ENCODE measurements at places on chromosomes 5 and 9.

DNA sequence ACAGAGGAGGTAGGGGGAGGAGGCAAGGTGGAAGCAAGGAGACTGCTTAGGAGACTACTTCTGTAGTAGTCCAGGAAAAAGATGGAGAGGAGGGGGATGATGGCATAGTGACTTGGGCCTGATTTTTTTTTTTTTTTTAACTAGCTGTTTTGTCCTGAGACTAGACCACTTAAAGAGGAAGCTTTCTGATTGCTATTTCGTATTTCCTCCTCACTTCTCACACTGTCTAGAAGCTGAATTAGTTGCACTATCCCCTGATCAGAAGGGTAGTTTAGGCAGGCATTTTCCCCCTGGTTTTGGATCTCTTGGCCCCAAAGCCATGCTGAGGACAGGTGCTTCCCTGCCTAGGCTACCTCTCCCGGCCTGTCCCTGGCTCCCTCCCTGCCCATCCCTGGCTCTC, 14.9 kb downstream of the LARP1 start:
- no peaks in the 10 kb centered on the region for H3K27me3 ChIP-seq
- no peak for DNase-seq
- H3K4me3 ChIP-seq = no peak overlapping the region
- H3K27ac ChIP-seq = no peak overlapping the region
- no peaks in the 10 kb centered on the region for H3K36me3 ChIP-seq

GRCh38 chr5:54676481-54677340, 159.2 kb downstream of the SNX18 start:
- H3K4me3 ChIP-seq = no peak overlapping the region
- no peaks in the 10 kb centered on the region for H3K4me1 ChIP-seq
- DNase-seq = no peak
- H3K27ac ChIP-seq = peak overlapping the region; percentile 8

GRCh38 chr5:17021602-17021932, 85.5 kb upstream of the MYO10 start:
- peak overlapping the region; percentile 40 for H3K27ac ChIP-seq
- no peaks in the 10 kb centered on the region for H3K36me3 ChIP-seq
- H3K4me1 ChIP-seq = no peaks in the 10 kb centered on the region
- no peak for DNase-seq
- no peaks in the 10 kb centered on the region for H3K27me3 ChIP-seq

- peak overlapping the region; percentile 76 for H3K27ac ChIP-seq
- H3K4me1 ChIP-seq = peaks cover 29% of the 10 kb centered on the region
- no peaks in the 10 kb centered on the region for H3K27me3 ChIP-seq
- H3K4me3 ChIP-seq = no peak overlapping the region
Measured at GRCh38 chr9:72576087-72576486, 54.7 kb downstream of the TMC1 start.

DNA sequence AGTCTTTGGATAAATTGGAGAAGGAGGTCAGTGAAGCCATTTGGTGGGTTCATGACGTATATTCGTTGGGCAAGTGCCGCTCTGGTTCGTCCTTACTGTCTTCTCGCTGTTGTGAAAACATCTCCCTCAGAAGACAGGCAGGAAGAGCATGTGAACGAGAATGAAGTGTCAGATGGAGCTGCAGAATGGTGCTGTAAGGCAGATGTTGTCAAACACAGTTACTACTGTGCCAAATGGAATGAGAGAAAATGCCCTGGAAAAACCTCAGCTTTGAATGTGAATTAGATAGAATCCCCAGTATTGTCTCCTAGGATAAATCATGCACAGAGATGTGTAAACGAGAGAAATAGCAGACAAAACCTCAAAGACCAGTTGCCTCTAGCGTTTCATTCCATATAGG, 121.5 kb downstream of the CAMK4 start:
- H3K27me3 ChIP-seq = no peaks in the 10 kb centered on the region
- no peaks in the 10 kb centered on the region for H3K4me1 ChIP-seq
- no peak overlapping the region for H3K27ac ChIP-seq
- H3K36me3 ChIP-seq = no peaks in the 10 kb centered on the region
- H3K4me3 ChIP-seq = no peak overlapping the region

- H3K27ac ChIP-seq = no peak overlapping the region
- no peak for DNase-seq
- no peaks in the 10 kb centered on the region for H3K27me3 ChIP-seq
- H3K4me1 ChIP-seq = no peaks in the 10 kb centered on the region
Measured at GRCh38 chr5:146254223-146254622, 50.8 kb downstream of the RBM27 start.

GRCh38 chr5:57576317-57576716, 93.7 kb upstream of the ACTBL2 start:
- no peak for DNase-seq
- H3K36me3 ChIP-seq = no peaks in the 10 kb centered on the region
- no peak overlapping the region for H3K27ac ChIP-seq
- no peaks in the 10 kb centered on the region for H3K27me3 ChIP-seq

GRCh38 chr9:135251996-135252760, 164.7 kb downstream of the OLFM1 start:
- H3K4me3 ChIP-seq = no peak overlapping the region
- H3K27ac ChIP-seq = no peak overlapping the region
- no peaks in the 10 kb centered on the region for H3K4me1 ChIP-seq
- no peaks in the 10 kb centered on the region for H3K27me3 ChIP-seq
- no peaks in the 10 kb centered on the region for H3K36me3 ChIP-seq
- peak; percentile 42 for DNase-seq

- no peaks in the 10 kb centered on the region for H3K4me1 ChIP-seq
- H3K27ac ChIP-seq = no peak overlapping the region
- DNase-seq = no peak
- H3K27me3 ChIP-seq = no peaks in the 10 kb centered on the region
- H3K4me3 ChIP-seq = no peak overlapping the region
Measured at GRCh38 chr5:147893820-147894219, 12.5 kb downstream of the C5orf46 start.

DNA sequence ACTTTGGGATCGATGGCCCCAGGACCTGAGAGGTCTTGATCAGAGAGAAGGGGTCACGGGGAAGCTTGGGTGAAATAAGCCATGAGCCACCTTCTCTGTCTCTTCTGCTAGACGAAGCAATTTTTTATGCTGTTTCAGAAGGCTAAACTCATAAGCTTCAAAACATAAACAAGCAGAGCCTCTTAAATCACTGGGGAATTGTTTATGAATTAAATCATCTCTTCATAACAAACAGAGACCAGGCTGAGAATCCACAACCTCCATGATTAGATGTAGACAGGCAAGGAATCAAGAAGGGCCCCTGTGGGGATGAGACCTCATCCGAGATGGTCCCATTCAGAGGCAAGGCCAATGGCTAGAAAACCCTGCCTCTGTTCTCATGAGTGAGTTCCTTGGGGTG, 21.7 kb upstream of the TCOF1 start:
- peaks cover 7% of the 10 kb centered on the region for H3K4me1 ChIP-seq
- no peak overlapping the region for H3K27ac ChIP-seq
- DNase-seq = no peak
- no peak overlapping the region for H3K4me3 ChIP-seq
- no peaks in the 10 kb centered on the region for H3K27me3 ChIP-seq

- H3K4me1 ChIP-seq = no peaks in the 10 kb centered on the region
- no peak overlapping the region for H3K4me3 ChIP-seq
- DNase-seq = no peak
- no peak overlapping the region for H3K27ac ChIP-seq
- H3K27me3 ChIP-seq = no peaks in the 10 kb centered on the region
Measured at GRCh38 chr5:16784088-16784487, 152.0 kb downstream of the MYO10 start.

GRCh38 chr5:32231241-32231640, 57.1 kb upstream of the GOLPH3 start:
- H3K27me3 ChIP-seq = no peaks in the 10 kb centered on the region
- no peak for DNase-seq
- no peaks in the 10 kb centered on the region for H3K4me1 ChIP-seq

DNA sequence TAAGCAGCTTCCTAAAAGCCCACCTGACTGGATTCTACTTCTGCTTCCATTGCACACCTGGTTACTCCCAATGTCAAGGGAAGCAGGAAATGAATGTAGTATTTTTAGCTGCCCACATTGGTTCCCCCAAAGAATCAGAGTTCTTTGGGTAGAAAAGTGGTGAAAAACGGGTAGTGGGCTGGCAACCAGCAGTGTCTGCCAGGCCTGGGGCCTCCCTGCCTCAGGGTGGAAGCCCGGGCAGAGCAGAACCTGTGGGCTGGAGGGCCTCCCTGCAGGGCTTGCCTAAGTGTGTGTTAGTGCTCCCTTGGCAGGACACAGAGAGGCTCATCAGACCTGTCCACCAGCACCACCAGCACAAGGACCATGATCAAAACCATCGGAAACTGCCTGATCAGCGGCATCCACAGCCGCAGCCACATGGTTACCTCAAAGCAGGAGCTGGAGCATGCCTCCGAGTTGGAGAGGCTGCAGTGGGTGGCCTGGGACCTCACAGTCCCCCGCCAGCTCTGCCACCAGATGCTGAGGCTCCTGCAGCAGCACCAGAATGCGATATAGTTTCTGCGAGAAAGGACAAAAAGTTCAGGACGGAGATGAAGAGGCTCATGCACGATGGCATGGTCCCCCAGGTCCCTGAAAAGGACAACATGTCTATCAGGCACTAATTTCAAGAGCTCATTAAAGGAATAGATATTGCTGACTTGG, 72.2 kb downstream of the PTPDC1 start:
- H3K4me3 ChIP-seq = no peak overlapping the region
- no peaks in the 10 kb centered on the region for H3K27me3 ChIP-seq
- H3K4me1 ChIP-seq = peaks cover 31% of the 10 kb centered on the region
- H3K36me3 ChIP-seq = no peaks in the 10 kb centered on the region
- DNase-seq = no peak
- H3K27ac ChIP-seq = peak overlapping the region; percentile 60

DNA sequence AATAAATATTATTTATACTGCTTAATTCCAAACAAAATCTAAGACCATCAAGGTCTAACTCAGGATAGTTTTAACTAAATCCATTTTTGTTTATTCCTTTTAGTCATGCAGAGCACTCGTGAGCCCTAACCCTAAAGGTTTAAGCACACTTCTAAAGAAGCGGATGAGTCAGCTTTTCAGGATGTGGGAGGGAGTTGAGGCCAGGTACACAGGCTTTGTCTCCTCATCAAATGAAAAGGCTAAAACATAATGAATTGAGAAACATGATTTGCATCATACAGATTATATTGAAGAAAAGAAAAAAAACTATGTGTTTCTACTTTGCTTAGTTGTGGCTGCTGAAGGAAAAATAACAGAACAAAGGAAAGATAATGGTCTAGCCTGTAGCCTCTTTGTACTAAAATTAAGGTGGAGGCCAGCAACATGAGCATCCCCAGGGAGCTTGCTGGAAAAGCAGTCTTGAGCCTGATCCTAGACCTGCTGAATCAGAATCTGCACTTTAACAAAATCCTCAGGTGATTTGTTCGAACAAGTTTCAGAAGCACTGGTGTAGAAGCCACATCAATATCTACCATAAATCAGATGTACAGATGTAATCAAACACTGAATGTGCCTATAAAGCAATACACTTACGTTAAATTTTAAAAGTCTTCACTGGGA, 21.1 kb upstream of the ISCA1 start:
- H3K4me3 ChIP-seq = no peak overlapping the region
- H3K27ac ChIP-seq = no peak overlapping the region
- peaks cover 88% of the 10 kb centered on the region for H3K36me3 ChIP-seq
- no peaks in the 10 kb centered on the region for H3K4me1 ChIP-seq
- no peaks in the 10 kb centered on the region for H3K27me3 ChIP-seq

DNA sequence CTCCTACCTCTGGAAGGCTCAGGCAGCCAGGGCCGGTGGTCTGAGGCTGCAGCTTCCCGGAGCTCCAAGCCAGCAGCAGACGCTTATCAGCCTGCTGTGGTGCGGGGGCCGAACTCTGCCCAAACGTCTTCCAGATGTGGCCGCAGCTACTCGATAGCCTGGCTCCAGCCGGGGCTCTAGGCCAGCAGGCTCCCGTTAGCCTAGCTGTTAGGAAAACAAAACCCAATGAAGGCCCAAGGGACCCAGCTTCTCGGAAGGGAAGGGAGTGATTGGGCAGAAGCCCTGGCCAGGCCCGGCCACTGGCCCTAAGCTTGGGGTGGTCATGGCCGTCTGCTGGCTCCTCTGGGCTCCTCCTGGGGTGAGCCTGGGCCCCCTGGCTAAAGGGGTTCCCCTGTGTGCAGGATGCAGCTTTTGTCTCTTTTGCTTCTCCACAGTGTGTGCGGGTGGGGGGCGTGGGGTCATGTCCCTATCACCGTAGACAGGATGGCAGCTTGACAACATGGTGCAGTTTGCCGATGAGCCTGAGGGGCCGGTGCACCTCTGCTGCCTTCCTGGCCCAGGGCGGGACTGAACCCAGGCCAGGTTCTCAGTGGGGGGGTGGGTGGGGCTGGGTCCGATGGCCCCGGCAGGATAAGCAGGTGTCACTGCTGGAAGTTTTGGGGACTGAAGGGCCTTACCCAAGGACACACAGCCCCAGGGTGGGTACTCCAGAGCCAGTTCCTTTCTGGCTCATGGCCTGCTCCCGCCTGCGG, 18.7 kb downstream of the MYMK start:
- H3K36me3 ChIP-seq = no peaks in the 10 kb centered on the region
- peaks cover 11% of the 10 kb centered on the region for H3K4me1 ChIP-seq
- DNase-seq = no peak
- H3K4me3 ChIP-seq = no peak overlapping the region
- peak overlapping the region; percentile 42 for H3K27ac ChIP-seq

GRCh38 chr9:89606049-89606623, 1.3 kb downstream of the GADD45G start:
- no peaks in the 10 kb centered on the region for H3K4me1 ChIP-seq
- H3K27ac ChIP-seq = peak overlapping the region; percentile 97
- no peaks in the 10 kb centered on the region for H3K27me3 ChIP-seq
- DNase-seq = peak; percentile 91

DNA sequence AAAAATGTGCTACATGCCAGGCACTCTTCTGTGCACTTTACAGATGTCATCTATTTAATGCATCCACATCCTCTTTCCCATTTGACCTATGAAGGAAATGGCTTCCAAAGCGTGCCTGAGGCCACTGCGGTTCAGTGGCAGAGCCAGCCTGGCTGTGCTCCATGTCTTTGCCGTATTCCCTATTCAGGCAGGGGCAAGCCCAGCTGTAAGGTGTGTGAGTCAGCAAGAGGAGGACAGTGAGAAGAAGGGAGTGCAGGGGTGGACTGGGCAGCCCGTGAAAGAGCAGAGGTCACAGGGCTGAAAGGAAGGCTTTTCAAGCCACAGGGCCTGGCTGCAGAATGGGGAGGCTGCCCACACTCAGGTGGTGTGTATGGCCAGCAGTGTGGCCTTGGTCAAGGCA, 91.7 kb downstream of the HRH2 start:
- no peak for DNase-seq
- no peaks in the 10 kb centered on the region for H3K27me3 ChIP-seq
- H3K27ac ChIP-seq = no peak overlapping the region
- no peaks in the 10 kb centered on the region for H3K4me1 ChIP-seq
- H3K36me3 ChIP-seq = no peaks in the 10 kb centered on the region

GRCh38 chr5:139896718-139897117, 101.1 kb downstream of the PSD2 start:
- peaks cover 39% of the 10 kb centered on the region for H3K4me1 ChIP-seq
- H3K27me3 ChIP-seq = no peaks in the 10 kb centered on the region

Measured in sigmoid colon (tissue), 7 donors.